ENCODE measurements at places on chromosomes 16 and 17.
A peak's percentile ranks its signal among the peaks of the same experiment; 100 is the strongest.

- no peak for DNase-seq
These were observed 84.3 kb downstream of the TMEM132E start for GRCh38 chr17:34663714-34664113.

GRCh38 chr16:54480429-54480828 is 193.8 kb upstream of the IRX3 start:
- DNase-seq: no peak

DNA sequence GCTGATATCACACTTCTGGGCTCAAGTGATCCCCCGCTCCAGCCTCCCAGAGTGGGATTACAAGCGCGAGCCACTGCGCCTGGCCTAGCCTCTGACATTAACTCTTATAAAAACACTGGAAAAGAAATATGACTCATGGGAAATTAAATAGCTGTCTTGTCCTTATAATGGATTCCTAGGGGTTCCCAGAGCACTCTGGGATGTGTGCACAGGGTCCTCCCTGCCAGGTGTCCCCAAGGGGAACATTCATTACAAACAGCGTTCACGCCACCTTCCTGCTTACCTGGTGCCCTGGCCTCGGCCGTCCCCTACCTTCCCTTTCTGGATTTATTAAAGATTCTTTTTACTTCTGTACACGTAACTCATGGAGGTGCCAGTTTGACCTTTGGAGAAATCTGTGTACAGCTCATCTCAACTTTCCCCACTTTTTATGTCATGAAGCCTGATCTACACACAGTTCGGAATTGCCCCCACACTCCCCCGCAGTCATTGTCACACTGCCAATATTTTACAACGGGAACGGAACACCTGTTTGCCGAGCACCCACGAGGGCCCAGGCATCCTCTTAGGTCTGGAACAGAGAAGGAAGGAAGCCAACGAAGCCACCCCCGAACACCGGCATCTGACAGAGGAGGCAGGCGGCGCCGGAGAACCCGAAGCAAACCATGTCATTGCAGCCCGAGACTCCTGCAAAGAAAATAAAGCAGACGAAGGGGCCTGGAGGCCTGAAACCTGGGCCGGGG is 39.7 kb upstream of the MEAK7 start:
- DNase-seq: no peak

DNA sequence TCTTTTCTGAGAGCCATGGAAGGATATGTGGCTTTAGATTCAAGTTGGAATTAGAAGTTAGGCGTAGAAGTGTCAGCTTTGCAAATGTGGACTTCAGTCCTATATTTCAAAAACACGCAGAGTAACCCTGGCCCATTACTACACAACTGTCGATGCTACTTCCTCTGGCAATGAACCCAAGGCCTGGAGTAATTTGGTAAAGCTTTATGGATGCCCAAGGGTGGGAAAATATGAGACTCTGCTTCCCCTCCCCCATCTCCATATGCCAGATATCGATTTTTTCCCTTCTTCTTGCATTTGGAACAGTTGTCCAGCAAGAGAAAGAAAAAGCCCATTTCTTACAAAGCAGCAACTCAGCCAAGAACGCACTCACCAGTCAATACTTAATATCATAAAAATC is 2.9 kb upstream of the MAP1LC3B start:
- DNase-seq: no peak

- no peak for DNase-seq
These were observed 857.4 kb upstream of the GOT2 start for GRCh38 chr16:59591480-59591879.

DNA sequence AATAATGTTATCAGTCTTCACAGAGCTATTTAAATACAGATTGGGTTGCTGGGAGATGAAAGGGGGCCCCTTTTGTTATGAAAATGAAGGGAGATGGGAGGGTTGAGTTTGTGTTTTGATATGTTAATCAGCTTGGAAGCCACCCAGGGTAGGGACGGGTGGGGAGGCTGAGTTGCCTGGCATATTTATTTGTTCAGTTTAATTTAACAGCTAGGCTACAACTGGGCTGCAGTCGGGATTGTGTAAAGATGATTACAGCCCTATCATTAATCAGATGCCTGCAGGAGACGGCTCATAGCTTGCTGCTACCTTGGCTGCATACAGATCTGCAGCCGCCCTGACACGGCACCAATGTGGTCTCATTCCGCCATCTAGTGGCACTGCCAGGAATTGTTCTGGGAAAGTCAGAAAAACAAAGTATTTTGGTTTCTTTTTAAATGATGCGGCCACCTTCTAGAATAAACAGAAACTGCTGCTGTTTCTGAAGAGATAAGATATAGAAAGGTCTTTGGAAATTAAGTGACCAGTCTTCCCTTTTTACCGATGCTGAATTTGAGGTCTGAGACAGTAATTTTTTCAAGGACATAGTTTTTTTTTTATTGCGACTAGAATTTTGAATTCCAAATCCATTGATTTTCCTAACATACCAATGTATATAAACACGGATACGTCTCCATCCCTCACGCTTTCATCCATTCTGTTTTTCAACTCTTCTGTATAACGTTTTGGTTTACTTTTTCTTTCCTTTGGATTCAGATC is 458.0 kb upstream of the ASIC2 start:
- DNase-seq: peak; percentile 58

- DNase-seq: no peak
These were observed 398.8 kb upstream of the SALL1 start for GRCh38 chr16:51549836-51550235.

DNA sequence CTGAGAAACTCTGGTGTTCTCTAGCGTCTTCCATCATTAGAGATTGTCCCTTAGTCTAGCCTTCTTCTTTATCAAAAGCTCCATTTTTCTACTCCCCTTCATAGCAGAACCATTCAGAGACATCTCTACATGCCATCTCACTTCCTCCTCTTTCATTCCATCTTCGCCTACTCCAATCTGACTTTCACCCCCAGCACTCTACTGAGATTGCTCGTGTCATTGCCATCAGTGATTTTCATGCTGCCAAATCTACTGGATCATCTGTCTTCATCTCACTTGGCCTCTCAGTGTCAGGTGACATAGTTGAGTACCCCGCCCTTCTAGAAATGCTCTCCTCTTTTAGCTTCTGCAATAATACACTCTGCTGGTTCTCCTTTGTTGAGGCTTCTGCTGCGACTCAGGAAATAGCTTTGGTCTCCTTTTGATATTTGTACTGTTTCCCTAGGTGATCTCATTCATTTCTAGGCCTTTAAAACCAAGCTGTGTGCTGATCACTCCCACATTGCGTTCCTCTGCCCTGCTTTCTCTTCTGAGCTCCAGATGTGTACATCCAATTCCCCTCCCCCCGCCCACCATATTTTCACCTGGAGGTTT is 119.1 kb downstream of the FTO start:
- DNase-seq: no peak

DNA sequence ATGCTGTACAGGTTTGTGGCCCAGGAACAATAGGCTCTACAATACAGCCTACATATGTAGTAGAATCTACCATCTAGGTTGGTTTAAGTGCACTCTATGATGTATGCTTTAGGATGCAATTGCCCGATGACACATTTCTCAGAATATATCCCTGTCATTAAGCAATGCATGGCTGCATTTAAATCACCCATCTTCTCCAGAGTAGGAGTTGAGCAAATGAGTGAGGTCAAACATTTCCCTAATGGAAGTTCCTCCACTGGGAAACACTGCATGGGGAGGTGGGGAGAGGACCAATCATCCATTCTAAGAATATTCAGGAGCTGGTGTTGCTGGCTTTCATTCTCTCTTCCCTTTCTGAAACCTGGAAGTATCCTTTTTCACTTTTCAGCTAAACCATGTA is 2.0 kb upstream of the PCTP start:
- no peak for DNase-seq

DNA sequence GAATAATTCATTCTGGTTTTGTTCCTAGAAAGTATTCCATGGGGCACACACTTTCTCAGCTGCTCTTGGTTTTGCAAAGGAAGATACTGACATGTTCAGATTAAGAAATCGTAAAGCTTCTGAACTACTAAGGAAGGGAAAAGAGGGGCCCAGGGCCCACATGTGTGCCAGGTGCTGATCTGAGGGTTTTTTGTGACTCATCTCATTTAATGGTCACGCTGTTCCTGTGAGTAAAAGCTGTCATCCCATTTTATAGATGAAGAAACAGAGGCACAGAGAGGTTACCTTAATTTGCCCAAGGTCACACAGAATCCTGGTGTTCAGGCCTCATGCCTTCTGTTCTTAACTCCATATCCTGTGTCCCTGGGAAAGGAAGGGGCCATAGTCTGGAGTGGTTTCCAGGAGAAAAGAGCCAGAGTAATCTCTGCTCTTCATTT is 113.2 kb downstream of the MSI2 start:
- no peak for DNase-seq

- DNase-seq: no peak
These were observed 1.3 kb upstream of the CD300C start for GRCh38 chr17:74547264-74547663.

DNA sequence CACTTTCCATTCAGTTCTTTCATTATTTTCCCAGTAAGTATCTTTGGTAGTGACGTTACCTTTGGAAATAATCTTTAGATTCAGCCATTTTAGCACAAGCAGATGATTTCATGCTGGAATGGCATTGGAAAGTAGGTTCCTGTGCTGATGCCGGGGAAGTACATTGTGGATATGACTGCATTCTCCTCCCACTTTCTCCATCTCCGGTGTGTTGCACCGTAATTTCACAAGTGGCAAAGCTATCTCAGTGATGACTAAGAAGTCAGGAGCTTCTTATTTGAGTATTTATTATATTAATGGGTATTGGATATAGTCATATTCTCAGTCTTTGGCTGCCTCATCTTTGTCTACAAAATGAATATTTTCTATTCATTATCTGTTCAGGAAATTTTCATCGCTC is 69.8 kb downstream of the MRTFB start:
- DNase-seq: no peak

GRCh38 chr16:88194397-88195268 is 188.1 kb upstream of the ZNF469 start:
- DNase-seq: no peak

DNA sequence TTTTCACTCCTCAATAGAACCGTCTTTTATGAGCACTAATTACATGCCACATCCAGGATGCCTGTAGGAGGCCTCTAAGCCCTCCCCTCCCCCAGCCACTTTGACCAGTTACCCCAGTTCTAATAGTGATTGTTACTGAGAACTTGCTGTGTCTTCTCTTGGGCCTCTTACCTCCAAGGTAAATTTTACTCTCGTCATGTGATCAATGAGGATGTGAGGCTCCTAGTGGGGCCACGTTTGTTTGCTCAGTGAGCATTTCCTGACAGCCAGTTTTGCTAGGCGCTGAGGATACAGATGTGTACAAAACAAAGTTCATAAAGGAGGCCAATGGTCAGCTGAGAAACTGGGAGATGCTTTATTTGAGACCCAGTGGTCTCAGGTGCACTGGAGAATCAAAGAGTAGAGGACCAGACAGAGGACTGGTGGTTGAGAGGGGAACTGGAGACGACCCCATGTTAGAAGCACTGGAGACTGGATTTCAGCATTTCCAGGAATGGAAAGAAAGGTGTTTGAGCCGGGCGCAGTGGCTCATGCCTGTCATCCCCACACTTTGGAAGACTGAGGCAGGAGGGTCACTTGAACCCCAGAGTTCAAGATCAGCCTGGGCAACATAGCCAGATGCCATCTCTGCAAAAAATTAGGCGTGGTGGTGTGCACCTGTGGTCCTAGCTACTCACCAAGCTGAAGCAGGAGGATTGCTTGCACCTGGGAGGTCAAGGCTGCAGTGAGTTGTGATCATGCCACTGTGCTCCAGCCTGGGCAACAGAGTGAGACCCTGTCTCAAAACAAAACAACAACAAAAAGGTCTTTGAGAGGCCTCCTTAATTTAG is 2.6 kb downstream of the ATP2C2 start:
- DNase-seq: no peak

- DNase-seq: no peak
These were observed 78.5 kb downstream of the KLHDC4 start for GRCh38 chr16:87687126-87687910.
